ENCODE measurements at places on chromosomes 2 and 18. TPM values are rescaled to one million over a fixed set of nuclear protein-coding genes. Genes with fewer than 3 reads are reported as not detected.

The MZT2B gene
- total RNA-seq: 427 TPM

The CYP27C1 gene
- not detected for total RNA-seq

The R3HDM1 gene
- 52.4 TPM for total RNA-seq

- peak; percentile 78 for DNase-seq
Measured at GRCh38 chr2:28736034-28736433, 15.6 kb upstream of the PPP1CB start.

- DNase-seq: no peak
Measured at GRCh38 chr2:202203348-202203747, 35.0 kb downstream of the SUMO1 start.

DNA sequence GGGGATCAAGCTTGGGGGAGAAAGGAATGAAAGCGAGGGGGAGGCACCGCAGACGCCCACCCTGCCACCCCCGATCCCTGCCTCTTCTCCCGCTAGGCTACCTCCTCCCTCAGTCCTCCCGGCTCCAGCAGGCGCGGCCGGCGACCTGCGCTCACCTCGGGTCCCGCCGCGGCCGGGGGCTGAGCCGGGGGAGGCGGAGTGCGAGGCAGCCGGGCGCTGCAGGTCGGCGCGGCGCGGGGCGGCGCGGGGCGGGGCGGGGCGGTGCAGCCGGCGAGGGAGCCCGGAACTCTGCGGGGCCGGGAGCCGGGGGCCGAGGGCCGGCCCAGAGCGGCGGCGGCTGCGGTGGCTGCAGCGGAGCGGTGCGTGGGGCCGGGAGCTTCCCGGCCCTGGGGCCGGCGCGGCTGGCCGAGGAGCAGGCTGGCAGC is 477 bp downstream of the ACVR1 start:
- DNase-seq: peak; percentile 23

- no peak for DNase-seq
Measured at GRCh38 chr2:217964275-217965161, 38.3 kb downstream of the TNS1 start.

- DNase-seq: no peak
Measured at GRCh38 chr2:146867477-146867986, 977.3 kb upstream of the ACVR2A start.

DNA sequence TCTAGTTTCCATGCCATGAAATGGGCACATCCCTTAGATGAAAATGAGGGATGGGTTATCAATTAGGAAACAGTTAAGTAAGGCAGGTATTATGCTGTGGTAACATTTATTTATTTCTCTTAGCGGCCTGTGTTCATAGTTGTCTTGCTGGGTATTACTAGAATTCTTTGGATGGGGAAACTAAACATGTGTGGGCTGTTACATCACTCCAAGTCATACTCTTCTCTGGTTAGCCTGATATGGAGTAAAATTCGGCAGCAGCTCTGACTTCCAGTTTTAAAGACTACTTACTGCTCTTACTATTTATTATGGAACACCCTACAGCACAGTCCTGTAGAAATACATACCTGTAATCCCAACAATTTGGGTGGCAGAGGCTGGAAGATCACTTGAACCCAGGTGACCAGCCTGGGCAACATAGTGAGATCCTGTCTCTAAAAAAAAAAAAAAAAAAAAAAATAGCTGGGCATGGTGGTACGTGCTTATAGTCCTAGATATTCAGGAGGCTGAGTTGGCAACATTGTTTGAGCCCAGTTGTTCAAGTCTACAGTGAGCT is 33.1 kb upstream of the RASGRP3 start:
- no peak for DNase-seq

DNA sequence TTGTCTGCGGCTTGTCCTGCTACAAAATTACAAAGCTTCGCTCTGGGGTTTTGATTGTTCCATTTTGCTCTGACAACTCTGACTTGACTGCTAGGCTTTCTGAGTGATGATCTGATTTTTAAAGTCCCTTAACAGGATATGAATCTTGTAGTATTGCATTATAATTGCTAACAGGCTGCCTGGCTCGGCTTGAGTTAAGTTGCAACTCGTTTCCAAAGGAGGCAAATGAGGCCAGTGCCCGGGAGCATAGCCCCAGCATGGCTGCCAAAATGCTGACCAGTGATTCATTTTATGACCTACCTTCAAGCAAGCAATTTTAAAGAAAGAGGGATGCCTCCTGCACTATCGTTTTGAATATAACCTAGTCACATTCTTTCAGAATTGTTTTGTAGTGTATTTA is 135.4 kb downstream of the COL6A3 start:
- DNase-seq: peak; percentile 45

GRCh38 chr2:72959995-72960981 is 43.0 kb downstream of the EMX1 start:
- DNase-seq: no peak

GRCh38 chr2:6370753-6371551 is 494.8 kb downstream of the CMPK2 start:
- no peak for DNase-seq

DNA sequence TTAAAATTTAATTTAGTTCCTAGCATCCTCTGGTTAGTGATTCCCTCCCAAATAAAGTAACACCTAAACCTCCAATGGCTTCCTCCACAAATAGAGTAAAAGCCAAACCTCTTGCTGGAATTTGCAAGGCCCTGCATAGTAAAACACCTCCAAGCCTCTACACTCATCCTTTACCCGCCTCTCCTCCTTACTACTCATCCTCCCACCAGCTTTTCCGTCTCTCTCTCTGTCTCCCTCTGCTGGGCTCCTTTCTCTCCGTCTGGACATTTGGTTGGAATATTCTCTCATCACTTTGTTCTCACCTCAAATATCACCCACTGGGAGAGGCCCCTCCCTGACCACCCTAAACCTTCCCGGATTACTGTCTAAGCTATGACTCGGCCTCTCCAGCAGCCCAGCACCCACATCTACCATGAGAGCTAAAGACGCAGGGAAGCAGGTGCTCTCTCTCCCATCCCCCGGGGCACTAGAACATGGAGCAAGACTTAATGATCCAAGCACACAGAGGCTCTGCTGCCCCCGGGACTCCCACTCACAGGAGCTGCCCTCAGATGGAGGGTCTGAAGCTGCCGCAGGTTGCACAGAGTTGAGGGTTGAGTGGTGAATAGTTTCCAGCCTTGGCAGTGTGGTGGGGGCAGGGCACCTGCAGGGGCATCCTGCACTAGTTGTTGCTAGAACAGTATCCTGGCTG is 167.2 kb downstream of the FBXO15 start:
- peak; percentile 72 for DNase-seq

DNA sequence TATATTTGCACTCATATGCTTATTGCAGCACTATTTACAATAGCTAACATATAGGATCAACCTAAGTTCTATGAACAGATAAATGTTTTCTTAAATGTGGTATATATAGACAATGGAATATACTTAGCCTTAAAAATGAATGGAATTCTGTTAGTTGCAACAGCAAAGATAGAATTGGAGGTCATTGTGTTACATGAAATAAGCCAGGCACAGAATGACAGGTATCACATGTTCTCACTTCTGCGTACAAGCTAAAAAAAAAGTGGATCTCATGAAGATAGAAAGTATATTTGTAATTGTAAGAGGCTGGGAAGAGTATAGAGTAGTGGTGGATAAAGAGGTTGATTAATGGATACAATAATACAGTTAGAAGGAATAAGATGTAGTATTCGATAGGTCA is 255.5 kb upstream of the SETBP1 start:
- DNase-seq: no peak

- no peak for DNase-seq
Measured at GRCh38 chr2:56519806-56520205, 336.0 kb downstream of the CCDC85A start.

Data from MCF 10A (cell line).